Suppressor macrophage treated with lipopolysaccharide for 4 hours (primary cell): ENCODE measurements at places on chromosomes 7 and 10.

DNA sequence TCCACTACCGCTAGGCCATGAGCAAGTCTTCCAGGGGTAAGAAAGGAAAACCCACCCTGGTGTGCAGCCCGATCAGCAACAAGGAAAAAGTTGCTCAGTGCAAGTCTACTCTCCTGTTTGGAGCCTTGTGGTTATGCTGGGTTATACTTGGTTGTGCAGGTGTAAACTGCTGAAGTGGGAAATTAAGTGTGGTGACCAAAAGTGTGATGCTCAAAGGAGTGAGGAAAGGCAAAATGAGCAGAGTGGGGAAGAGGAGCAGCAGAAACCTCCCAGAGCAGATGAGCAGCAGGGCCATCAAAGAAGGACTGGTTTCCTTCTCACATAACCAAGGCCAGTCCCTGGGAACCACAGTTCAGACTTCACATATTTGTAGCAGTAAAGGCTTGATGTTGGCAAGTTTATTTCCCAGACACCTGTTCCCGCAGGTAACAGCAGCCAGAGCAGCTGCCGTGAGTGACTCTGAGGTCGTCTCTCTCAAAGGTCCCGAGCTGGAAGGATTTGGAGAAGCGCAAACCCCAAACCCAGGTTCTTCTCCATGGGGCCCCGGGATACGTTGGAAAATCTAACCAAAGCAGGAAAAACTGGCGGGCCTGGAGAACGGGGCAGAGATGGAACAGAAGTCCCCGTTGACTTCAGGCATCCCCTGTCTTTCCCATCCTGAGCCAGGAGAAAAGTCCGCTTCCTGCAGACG lies 607 bp upstream of the SMO start:
- no peak for DNase-seq

GRCh38 chr10:28869606-28870201 lies 192.4 kb downstream of the BAMBI start:
- no peak for DNase-seq

DNA sequence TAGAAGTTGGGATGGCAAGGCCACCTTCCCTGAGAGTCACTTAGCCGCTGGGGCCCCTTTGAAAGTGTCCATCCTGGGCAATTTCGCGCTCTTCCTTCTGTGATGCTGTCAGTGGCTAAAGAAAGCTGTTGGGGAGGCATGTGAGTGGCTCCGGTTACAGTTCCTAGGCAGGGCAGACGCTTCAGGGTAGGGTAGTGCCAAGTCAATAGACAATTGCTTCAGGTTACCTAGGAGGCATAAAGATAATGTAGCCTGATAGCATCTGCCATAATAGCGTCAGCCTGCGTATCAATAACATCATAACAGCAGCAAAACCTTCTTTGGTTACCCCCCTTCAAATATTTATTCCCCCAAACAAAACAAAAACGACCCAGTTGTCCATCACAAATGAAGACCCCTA lies at the start of gene FAM107B:
FAM107B (minus strand) TSS at position 101 of the 400 bp plus-strand sequence. CDS start 234 bp downstream, outside the sequence.
- no peak for DNase-seq

DNA sequence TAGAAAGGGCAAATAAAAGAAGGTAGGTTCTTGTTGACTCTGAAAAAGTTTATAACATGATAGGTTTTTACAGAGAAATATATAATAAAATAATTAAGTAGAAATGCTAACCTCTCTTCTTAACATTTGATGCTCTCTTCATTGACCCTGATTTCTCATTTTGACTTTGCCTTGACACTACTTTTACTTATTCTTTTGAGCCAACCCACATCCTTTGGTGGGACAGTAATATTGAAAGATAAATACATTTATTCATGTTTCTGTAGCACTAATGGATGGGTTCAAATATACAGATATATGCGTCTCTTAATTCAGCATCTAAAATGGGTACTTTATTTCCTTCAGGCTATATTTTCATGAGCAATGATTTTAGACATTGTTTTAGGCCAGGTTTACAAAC lies 34.4 kb downstream of the DDC start:
- no peak for DNase-seq

GRCh38 chr10:113890769-113891168 lies 36.3 kb downstream of the NHLRC2 start:
- peak; percentile 11 for DNase-seq

DNA sequence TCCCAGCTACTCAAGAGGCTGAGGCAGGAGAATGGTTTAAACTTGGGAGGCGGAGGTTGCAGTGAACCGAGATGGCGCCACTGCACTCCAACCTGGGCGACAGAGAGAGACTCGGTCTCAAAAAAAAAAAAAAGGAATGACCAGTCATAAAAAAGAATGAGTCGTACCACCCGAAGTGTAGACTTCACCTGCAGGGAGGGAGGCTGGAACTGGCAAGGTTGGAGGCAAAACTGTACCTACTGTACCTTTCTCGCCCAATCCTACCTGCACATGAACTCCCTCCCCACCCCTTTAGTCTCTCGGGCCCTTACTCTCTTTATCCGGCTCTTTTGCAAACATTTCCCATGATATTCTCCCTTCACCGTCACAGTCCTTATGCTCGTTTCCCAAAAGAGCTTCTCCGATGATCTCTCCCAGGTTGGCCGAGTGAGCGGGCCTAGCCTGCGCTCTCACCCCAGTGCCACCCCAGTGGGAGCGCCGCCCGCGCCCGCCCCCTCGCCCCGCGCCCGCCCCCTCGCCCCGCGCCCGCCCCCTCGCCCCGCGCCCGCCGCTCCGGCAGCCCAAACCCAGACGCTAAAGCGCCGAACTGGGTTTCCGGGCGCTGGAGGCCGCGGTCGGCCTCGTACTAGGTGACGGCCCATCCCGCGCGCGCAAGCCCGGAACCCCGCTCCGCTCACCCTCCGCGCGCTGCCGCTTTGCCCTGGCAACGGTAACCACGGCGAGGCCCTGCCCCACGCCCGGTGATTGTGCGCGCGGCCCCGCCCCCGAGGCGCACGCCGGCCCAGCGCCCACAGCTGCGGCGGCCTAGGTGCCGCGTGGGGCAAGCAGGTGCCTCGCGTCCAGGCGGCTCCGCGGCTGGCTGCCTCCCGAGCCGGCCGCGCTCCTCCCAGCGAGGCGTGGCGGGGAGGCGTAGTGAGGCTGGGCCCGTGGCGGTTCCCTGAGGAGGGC lies at the start of gene SMKR1:
SMKR1 (plus strand) TSS at position 772 of the 948 bp plus-strand sequence. CDS start 294 bp downstream, outside the sequence.
- DNase-seq = peak; percentile 76

DNA sequence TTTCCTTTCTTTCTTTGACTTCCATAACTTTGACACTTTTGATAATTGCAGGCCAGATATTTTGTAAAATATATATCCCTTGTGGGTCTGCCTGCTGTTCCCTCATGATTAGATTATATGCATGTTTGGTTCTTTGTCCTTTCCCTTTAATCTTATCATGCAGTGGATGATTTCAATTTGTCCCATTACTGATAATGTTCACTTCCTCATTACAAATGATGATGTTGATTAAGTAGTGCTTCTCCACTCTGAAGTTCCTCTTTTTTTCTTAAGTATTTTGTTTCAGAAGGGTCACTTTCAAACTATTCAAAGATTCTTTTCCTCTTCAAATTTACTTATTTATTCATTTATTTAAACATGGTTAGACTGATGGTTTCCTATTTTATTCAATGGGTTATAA lies 898.1 kb downstream of the XPNPEP1 start:
- no peak for DNase-seq

GRCh38 chr10:50604049-50604640 lies 19.6 kb downstream of the SGMS1 start:
- peak; percentile 26 for DNase-seq

DNA sequence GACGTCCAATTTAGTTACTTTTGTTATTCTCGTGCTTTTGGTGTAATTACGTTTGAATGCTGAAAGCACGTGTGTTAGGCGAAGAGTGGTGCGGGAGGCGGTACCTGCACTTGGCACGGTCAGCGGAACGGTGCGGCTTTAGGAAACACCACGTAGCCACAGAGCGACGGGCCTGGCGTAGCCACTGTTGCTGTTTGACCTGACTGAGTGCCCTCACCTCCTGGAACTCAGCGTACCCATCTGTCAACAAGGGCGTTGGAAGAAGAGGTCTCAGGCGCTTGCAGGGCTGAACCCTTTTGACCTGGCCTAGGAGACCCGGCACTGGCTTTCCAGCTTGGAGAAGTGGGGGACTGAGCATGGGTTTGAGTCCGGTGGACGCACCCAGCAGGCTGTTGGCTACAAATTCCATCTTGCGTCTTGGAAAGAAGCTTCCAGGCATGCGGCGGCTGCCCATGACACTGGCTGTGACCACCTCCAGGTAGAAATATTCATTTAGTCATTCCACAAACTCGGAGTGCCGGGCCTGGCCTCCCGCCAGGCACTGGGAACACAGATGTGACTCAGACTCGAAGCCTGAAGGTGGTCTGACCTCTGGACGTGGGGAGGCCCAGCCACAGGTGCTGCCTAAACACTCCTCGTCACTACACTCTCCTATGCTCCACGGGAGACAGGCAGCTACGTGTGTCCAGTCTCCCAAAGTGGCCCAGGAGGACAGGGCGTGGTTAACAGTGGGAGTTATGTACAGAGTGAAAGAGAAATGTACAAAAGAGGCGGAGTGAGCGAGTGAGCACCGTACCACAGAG lies 22.2 kb downstream of the FAM20C start:
- no peak for DNase-seq

- no peak for DNase-seq
Observed at GRCh38 chr10:79074732-79075131, 6.0 kb downstream of the ZMIZ1 start.

GRCh38 chr7:127865466-127865865 lies 165.8 kb downstream of the LRRC4 start:
- peak; percentile 44 for DNase-seq

DNA sequence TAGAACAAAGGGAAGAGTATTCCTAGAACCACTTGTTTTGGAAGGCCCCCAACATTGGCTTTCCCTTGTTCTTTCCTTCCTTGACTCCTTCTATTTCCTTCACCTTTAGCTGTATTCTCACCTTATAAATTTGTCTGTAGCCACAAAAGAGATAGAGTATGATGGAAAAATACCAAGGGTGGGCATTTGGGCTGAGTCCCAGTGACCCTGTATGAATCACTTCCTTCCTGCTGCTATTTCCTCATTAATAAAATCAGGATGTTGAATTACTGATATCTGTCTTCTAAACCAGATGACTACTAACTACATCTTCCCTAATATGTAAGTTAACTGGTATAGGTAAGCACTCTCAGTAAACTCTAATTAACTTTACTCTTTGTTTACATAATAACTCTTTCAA lies 55.1 kb downstream of the IFIT5 start:
- no peak for DNase-seq

DNA sequence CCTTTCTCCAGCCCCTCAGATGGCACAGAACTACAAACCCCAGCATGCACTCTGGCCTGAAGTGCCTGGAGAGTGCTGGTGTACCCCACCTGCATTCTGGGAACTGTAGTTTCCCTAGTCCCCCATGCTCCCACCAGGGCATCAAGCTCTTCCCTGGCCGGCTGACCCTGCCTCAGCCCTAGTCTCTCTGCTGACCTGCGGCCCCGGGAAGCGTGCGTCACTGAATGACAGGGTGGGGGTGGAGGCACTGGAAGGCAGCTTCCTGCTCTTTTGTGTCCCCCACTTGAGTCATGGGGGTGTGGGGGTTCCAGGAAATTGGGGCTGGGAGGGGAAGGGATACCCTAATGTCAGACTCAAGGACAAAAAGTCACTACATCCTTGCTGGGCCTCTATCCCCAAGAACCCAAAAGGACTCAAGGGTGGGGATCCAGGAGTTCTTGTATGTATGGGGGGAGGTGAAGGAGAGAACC lies 2.1 kb downstream of the NOS3 start:
- DNase-seq = no peak

GRCh38 chr10:2611603-2612002 lies 455.7 kb upstream of the PFKP start:
- no peak for DNase-seq

GRCh38 chr7:47378728-47379395 lies 203.0 kb downstream of the TNS3 start:
- no peak for DNase-seq

DNA sequence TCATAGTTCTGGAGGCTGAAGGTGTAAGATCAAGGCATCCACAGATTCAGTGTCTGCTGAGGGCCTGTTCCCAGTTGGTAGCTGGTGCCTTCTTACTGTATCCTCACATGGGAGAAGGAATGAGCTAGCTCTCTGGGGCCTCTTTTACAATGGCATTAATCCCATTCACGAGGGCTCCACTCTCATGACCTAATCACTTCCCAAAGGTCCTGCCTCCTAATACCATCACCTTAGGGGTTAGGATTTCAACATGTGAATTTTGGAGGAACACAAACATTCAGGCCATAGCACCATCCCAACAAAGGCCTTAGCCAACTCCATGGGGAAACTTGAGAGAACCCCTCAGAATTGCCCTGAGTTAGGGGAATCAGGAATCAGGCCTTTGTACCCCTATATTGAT lies 66.1 kb upstream of the CREB5 start:
- no peak for DNase-seq

GRCh38 chr10:98270073-98270740 lies 2.2 kb upstream of the LOXL4 start:
- no peak for DNase-seq

- DNase-seq = no peak
Observed at GRCh38 chr7:105690325-105690945, 109.1 kb upstream of the EFCAB10 start.

DNA sequence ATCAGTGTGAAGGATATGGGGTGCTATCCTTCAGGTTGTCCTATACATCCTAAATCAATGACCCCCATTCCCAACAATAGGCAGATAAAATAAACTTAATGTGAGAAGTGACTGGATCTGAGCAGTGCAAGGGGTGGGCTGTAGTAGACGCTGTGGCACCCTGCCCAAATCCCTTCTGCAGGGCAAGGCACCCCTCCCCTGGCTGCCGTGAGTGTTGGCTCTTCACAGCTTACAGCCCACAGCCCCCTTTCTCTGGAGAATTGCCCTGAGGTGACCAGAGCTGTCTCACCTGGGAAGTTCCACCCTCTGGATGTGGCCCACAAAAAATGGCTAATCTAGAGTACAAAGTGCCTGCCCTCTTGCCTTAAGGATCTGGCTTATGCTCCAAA lies 25.8 kb upstream of the PPIF start:
- DNase-seq = no peak

GRCh38 chr10:42992156-42992956 lies 84.5 kb upstream of the RET start:
- no peak for DNase-seq

DNA sequence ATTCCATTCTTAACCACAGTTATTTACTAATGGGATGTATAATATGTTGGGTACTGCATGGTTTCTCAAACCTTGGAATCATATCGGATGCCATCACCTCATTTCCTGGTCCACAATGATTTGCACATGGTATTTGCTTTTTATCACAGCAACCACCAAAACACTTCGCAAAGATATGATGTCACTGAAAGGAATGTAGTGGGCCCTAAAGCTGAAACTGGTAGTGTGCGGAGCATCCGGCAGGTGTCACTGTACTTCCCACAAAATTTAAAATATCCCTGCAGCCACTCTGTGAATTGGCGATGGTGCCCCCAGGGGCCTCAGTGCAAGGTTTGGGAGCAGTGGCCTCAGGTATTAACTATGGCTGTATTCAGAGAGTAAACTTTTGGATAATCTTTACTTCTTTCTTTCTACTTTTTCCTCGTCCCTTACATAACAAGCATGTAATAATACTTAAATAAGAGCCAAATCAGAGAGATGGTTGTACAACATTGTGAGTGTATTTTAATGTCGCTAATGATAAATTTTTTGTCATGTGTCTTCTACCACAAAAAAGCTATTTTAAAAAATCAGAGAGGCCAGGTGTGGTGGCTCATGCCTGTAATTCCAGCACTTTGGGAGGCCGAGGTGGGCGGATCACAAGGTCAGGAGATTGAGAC lies 66.2 kb downstream of the FAM241B start:
- DNase-seq = peak; percentile 27

GRCh38 chr10:8338177-8338766 lies 283.8 kb downstream of the GATA3 start:
- DNase-seq = no peak
